SHP77 (cell line): ENCODE measurements at places on chromosomes 7 and 10.

DNA sequence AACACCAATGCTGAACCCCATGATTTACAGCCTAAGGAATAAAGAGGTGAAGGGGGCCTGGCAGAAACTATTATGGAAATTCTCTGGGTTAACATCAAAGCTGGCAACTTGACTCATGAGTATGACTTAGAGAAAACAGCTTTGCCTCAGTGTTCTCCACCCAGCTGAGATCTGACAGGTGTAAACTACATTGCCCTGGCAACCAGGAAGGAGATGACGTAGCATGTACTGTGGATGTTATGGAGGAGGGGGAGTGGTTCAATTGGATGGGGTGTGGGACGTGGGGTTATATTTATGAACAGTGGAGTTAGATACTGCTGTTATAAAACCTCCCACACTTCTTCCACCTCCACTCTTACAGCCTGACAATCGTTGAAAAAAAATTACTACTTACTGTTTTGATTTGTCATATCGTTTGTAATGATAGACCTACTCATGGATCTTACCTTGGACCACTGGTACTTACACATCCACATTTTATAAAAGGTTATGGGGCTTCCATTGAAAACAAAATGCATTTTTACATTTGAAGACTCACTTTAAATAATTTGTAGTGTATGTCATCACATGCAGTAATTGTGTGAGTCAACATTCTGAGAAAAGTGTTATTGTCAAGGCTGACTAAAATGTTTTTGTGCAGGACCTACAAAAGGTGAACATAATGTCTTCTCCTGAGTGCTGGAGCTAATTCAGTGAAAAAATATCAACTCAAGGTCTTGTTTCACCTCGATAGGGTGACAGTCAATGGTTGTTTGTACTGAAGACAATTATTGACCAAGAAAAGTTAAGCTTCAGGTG lies 6.4 kb downstream of the OR2F1 start:
- DNase-seq: no peak

DNA sequence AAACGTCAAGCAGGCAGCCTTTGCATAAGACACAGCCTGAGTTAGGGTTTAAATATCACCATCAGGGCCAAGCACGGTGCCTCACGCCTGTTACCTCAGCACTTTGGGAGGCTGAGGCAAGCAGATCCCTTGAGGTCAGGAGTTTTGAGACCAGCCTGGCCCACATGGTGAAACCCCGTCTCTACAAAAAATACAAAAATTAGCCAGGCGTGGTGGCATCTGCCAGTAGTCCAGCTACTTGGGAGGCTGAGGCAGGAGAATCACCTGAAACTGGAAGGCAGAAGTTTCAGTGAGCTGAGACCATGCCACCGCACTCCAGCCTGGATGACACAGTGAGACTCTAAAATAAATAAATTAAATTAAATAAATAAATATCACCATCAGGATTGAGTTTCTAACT lies 33.0 kb downstream of the SRPK2 start:
- no peak for DNase-seq

GRCh38 chr10:89307269-89307577 lies 5.4 kb downstream of the IFIT2 start:
- no peak for DNase-seq

- DNase-seq: no peak
Observed at GRCh38 chr10:133276435-133277201, at the start of gene ADAM8. TSS of gene ADAM8 (minus strand) at chr10:133276868. CDS start at chr10:133276817, 51 bp downstream.

DNA sequence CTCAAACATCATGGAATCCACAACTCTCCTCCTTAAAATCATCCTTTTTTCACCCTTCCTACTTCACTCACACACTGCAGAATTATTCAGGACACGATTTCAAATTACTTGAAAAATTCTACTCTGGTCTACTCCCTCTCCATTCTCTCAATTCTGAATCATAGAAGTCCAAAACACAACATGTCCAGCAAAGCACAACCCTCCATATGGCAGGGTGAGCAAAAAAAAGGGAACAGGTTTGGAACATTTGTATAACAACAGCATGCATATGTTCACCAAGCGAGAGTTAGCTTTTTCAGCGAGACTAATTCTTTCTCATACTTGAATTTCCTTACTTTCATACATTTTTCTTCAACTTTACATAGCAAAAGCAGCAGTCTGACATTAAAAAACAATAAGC lies 73.4 kb downstream of the ABI1 start:
- DNase-seq: no peak

DNA sequence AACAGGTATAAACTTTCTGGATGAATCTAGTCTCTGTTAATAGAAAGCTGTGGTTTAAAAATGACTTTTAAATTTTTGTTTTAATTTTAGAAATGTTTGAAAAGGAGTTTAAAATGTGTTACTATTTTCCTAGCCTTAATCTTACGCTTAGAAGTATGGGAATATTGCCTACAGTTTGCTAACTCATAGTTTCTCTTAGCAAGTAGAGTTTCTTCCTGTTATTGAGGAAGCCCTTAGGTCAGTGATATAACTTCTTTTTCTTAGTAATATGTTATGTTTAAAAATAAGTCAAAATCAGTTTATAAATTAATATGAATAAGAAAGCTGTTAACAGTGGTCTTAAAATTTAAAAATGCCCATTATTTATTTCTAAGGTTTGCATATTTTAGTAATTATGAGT lies 3.1 kb downstream of the STARD3NL start:
- DNase-seq: no peak

DNA sequence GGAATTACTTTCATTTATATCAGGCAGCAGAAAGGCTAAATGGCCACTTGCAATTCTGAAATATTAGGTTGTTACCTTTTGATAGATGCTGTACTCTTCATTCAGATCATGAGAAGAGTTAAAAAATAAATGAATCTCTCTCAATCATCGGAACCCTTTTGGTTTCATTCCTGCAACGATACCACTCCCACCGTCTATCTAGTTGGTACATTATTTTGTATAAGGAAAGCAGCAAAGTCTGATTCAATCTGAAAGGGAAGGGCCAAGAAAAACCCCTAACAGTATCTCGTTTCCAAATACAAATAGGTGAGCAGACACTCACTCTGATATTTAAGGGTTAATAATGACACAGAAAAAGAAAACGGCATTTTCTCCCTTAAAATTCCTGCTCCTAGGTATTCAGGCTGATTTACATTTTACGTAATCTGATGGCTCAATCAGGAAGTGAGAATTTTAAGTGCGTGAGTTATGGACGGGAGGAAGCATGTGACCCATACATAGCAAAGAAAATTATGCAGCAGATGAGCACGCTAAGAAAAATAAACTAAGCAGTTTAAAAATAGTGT lies 209.4 kb upstream of the KLF14 start:
- no peak for DNase-seq

GRCh38 chr10:43866712-43867111 lies 218.0 kb upstream of the ZNF32 start:
- DNase-seq: no peak

DNA sequence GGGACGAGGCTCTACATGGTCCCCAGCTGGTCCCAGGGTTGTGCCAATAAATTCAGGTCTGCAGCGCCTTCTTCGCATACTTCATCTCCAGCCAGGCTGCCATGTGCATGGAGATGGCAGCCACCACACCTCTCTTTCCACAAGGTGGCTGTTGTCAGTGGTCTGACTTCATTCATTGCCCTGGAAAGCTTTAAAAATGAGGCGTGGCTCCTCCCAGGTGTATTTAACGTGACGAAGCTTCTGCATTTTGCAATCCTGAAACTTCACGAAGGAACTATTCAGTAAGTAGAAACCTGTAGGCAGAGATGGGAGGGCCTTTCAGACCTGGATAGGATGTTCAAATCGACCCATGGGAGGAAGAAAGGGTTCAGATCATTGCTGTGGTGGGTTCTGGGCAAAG lies 53.7 kb downstream of the PFKFB3 start:
- no peak for DNase-seq

DNA sequence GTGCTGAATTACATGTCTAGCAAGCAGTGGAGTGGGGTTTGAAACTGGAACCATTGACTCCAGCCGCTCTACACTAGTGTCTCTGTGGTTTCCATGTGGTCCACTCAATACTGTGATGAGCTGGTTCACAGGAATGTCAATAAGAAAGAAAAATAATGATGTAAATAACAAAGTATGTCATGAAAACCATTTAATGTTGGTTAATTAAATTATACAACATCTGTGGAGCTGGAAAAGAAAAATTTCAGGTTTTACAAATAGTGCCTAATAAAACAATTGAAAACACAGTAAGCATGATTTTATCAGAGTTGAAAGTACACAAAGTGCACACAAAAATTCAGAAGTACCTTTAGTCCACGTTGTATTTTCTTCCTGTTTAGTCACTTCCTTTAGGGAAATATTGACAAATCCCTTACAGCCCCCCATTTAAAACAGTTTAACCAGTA lies 28.7 kb upstream of the NAMPT start:
- DNase-seq: no peak
